SHP77 (cell line): ENCODE measurements at places on chromosomes 5 and 9.

GRCh38 chr5:32042551-32042961 is 131.6 kb downstream of the GOLPH3 start:
- DNase-seq: no peak

DNA sequence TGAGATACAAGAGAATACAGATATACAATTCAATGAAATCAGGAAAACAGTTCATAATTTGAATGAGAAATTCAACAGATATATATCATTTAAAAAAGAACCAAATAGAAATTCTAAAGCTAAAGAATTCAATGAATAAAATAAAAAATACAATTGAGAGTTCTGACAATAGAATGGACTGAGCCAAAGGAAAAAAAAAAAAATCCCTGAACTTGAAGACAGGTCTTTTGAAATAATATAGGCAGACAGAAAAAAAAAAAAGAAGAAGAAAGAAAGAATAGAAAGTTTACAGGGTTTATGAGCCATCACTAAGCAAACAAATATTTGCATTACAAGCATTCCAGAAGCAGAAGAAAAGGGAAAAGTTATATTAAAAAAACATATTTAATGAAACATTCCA is 12.9 kb upstream of the HAVCR2 start:
- no peak for DNase-seq

DNA sequence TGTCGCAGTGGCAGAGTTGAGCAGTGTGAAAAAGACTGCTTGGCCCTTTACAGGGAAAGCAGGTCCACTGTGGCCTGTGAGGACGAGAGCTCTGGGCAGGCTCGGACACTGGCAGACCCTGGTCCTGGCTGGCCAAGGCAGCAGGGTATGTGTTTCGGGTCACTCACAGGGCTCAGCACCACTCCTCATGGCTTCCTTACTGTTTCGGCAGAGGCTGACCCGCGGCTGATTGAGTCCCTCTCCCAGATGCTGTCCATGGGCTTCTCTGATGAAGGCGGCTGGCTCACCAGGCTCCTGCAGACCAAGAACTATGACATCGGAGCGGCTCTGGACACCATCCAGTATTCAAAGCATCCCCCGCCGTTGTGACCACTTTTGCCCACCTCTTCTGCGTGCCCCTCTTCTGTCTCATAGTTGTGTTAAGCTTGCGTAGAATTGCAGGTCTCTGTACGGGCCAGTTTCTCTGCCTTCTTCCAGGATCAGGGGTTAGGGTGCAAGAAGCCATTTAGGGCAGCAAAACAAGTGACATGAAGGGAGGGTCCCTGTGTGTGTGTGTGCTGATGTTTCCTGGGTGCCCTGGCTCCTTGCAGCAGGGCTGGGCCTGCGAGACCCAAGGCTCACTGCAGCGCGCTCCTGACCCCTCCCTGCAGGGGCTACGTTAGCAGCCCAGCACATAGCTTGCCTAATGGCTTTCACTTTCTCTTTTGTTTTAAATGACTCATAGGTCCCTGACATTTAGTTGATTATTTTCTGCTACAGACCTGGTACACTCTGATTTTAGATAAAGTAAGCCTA is 15.7 kb downstream of the SQSTM1 start:
- no peak for DNase-seq

DNA sequence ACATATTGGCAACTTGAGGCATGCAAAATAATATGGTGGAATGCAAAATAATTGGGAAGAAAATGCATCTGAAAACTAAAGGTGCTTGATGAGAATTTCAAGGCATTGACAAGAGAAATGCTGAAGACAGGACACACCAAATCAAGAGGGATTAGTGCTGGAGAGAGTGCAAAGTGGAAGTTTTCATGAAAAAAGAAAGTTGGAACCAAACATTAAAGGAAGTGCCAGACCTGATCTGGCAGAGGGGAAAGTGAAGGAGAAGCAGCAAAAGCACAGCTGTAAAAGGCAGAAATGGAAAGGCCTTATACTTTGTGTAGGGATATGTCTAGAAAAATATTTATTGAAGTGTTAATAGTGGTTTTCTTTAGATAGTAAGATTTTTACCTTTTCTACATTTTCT is 35.3 kb upstream of the FYB1 start:
- no peak for DNase-seq

GRCh38 chr5:151408591-151409230 is 38.7 kb upstream of the SLC36A1 start:
- DNase-seq: no peak

DNA sequence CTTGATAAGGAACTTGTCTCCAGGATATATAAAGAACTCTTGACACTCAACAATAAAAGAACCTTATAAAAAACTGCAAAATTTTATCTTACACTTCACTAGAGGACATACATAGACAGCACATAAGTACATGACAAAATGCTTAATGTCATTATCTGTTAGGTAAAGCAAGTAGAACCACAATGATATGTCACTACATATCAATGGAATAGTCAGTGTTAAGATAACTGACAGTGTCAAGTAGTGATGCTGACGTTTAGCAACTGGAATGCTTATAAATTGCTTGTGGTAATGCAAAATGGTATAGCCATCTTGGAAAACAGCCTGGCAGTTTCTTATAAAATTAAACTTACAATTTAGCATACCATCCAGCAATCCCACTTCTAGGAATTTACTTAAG is 314.1 kb downstream of the KDM4C start:
- DNase-seq: no peak

DNA sequence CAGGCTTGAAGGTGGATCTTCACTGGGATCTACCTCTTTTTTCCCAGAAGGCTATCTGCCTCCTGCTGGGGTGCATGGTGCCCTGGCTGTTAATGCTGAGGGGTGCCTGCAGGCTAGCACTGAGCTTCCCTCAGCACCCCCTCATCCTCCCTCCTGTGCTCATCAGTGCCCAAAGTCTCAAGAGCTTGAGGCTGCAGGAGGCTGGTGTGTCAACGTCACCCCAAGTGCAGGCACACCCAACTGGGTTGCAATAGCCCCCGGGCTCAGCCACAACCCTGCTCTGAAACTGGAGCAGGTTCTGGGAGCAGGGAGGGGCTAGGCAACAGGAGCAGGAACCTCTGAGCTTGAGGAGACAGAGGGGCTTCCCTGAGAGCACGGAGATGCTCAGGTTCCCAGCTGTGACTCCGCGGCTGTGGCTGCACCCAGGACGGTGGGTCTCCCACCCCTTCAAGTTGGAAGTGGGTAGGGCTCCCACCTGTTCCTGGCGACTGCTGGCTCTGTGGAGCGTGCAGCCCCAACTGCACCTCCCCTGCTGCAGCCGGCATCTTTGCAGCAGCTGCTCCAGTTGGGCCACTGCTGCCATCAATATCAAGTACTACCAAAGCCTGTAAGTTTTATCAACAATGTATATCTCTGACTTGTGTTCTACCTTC is 1266.6 kb upstream of the C9orf72 start:
- no peak for DNase-seq

- DNase-seq: peak; percentile 68
Measured at GRCh38 chr9:124855944-124856765, 2.9 kb downstream of the WDR38 start.

GRCh38 chr9:72304538-72304937 is 60.5 kb downstream of the ZFAND5 start:
- no peak for DNase-seq

GRCh38 chr5:143340891-143341685 is 62.4 kb downstream of the NR3C1 start:
- DNase-seq: no peak

DNA sequence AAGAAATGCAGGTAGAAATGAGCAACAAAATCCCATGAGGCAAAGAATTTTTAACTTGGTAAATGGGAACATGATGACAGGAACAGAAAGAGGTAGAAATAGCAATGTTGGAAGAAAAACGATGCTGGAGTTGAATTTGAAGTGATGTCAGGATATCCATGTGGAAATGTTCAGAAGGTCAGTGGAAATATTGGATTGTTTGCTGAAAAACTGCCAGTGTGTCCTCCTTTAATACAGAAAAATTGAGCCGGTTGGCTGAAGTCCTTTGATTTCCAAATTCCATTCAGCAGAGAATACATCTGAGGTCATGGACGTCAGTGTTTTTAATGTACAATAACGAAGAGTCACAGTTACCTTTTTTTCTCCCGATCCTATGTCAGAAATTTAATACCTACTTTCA is 110.0 kb upstream of the DMAC1 start:
- no peak for DNase-seq

DNA sequence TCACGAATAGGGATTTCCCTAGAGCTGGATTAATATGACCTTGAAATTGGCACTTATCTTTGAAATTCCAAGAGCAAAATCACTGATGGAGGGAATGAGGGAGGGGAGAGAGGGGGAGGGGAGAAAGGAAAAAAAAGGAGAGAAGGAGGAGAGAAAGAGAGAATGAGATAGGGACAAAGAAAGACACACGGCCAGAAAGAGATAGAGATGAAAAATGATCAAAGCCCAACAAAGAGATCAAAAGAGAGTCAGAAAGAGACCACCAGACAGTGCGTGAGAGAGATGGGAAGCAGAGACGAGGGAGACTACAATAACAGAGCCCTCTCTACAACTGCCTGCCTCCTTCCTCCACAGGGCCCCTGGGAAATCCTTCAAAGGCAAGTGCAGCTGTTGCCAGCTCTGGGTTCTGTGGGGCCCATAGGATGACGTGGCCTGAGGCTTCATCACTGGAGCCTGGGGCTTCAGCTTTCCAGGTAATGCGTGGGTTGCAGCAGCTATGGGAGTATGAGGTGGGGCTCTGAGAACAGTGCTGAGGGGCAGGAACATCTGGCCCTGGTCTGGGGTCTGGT is 58.3 kb upstream of the SHB start:
- no peak for DNase-seq

- no peak for DNase-seq
Measured at GRCh38 chr9:88721495-88722279, 186.7 kb downstream of the NXNL2 start.

DNA sequence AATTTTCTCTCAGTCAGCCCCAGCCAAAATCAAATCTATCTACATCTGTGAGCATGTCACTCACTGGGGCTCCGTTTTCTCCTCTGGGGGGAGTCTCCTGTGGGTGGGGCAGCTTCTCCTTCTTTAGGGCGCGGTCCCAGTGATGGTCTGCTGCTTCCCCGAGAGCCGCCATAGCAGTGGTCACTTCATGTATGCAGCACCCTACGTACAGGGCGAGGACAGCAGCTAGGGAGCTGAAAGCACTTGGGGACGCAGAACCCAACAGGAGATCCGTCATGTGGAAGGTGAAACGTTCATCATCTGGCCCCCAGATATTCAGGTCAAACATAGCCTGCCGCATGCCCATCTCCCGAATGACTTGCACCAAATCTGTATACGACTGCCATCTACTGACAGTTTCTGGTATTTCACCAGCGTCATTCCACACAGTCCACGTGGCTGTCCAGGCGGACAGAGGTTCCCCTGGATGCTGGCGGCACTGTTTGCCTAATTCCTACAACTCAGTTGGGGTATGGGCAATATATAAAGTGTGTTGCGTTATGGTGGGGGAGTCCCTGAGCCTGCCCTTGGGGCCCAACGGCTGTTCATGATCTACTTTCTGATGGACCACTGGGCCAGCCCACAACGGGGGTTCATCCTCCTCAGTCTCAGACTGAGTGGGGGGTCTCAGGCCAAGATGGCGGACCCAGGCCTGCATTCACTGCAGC is 795.0 kb downstream of the EFNA5 start:
- DNase-seq: no peak

- DNase-seq: no peak
Measured at GRCh38 chr5:33827018-33827707, 64.6 kb downstream of the ADAMTS12 start.

GRCh38 chr5:132829742-132830435 is 558 bp downstream of the SHROOM1 start:
- peak; percentile 32 for DNase-seq

DNA sequence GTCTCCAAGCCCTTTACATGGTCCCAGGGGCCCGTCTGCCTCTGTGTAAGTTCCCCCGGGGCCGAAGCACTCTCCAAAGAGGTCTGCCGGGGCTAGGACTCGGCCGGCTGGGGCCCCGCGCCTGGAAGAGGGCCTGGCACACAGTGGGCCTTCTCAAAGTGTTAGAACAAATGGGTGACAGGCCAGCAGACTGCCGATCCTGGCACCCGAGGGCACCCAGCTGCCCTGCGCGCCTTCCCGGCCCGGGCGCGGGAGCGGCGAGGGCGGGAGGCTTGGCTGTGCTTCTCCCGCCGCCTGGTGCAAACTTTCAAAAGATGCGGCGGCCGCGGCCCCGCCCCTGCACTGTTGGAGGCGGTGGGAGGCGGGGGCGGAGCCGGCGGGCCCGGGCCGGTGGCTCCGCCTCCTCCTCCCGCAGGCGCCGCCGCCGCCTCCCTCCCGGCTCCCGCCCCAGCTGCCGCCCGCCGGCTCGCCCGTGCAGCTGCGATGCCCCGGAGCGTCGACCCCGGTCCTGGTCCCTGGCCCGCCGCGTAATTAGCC is at the start of gene NEURL1B:
TSS of gene NEURL1B (plus strand) at position 442 of the 537 bp plus-strand sequence. CDS start 144 bp downstream, outside the sequence.
- DNase-seq: peak; percentile 83

DNA sequence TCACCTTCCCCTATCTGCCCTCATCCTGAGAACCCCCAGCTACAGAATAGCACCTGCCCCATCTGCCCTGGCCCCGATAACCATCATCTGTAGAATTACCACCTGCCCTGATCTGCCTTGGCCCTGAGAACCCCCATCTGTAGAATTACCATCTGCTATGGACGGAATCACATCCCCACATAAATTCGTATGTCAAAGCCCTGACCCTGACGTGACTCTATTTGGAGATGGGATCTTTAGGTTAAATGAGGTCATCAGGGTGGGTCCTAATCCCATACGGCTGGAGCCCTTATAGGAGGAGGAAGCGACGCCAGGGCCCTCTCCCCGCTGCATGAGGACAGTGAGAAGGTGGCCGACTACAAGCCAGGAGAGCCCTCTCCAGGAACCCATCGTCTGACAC is 32.6 kb downstream of the SARDH start:
- DNase-seq: no peak

GRCh38 chr9:108412755-108413154 is 443.0 kb downstream of the ACTL7B start:
- no peak for DNase-seq

GRCh38 chr9:118631956-118632355 is 737.3 kb downstream of the BRINP1 start:
- no peak for DNase-seq

DNA sequence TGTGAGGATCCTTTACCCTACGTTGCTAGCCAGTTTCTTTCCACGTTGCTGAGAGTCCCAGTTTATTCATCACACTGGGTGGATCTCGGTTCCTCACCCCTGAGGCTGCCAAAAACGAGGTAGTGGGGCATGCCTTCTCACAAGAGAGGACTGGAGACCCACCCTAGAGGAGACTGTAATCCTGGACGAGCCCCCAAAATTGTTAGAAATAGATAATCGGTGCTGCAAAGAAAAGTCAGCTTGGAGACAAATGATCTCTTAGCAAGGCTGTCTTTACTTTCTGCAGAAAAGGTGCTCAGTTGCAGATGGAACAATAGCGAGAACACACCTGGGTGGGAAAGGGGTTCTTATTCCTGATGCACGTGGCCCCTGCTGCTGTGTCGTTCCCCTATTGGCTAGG is 101.8 kb downstream of the TMEM167A start:
- no peak for DNase-seq

GRCh38 chr9:93595861-93596365 is 19.5 kb downstream of the PHF2 start:
- no peak for DNase-seq

DNA sequence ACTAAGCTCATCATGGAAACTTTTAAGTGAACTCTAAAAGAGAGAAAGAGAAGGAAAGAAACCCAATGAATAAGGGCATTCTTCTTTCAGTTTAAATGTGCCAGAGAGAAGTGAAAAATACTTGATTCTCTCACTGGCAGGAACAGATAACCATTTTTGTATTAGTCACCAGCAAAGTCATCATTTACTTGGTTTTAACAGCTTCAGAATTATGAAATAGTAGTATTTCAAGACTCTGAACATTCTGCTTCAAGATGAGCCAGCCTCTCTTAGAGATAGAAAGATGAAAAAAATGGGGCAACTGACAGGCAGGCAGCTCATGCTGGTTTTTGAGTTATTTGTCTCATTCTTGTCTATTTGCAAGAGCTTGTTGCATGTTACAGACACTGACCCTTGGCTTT is 103.5 kb downstream of the GCNT1 start:
- no peak for DNase-seq
